ENCODE measurements at places on chromosomes 6 and 20.

- no peak for DNase-seq
Measured at GRCh38 chr6:16031278-16031981, 97.5 kb upstream of the MYLIP start.

GRCh38 chr6:56868687-56869086 is 86.2 kb upstream of the BEND6 start:
- DNase-seq, result no peak

- DNase-seq, result no peak
Measured at GRCh38 chr6:31609519-31610406, 5.3 kb upstream of the AIF1 start.

- DNase-seq, result no peak
Measured at GRCh38 chr20:64092258-64093012, 8.2 kb upstream of the LKAAEAR1 start.

DNA sequence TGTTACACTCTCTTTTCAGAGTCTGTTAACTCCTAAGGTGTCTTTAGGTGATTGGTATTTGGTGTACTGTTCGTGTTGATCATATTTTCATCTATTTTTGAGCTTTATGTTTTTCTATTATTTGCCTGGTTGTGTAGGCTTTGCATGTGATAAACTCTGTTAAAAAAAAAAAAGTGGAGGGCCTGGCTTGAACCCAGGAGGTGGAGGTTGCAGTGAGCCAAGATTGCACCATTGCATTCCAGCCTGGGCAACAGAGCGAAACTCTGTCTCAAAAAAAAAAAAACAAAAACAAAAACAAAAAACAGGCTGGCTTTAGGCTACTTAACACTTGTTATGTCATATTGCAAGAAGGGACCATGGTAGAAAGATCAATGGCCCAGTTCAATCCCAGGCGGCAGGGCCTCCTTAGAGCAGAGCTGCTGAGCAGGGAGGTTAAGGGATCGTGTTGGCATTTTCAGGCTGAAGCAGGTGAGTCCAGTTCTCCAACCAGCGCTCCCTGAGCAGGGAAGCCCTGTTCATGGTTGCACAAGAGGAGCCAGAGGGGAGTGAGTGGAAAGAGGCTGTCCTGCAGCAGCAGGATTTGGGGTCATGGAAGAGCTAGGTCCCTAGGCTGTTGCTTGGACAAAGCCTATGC is 8.5 kb downstream of the PYGB start:
- no peak for DNase-seq

- no peak for DNase-seq
Measured at GRCh38 chr6:89208551-89208950, 8.6 kb downstream of the GABRR1 start.

DNA sequence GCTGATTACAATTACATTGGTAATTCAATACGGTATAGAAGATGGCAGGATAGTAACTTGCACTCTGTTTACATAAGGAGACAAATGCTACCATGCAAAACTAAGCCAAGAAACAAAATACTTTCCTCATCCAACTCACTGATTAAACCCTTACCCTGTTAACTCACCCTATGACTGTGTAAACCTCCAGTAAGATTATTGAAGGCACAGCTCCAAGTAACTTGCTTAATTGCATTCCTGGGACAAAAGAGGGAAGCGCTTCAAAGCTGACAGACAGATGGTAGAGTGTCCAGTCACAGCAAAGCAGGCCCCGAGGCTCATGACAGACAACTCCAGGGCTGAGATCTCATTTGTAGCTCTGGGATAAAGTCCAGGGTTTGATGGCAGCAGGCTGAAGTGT is 6.9 kb upstream of the KIF16B start:
- no peak for DNase-seq

GRCh38 chr6:160132776-160133338 is 11.2 kb downstream of the SLC22A1 start:
- DNase-seq, result no peak

- DNase-seq, result no peak
Measured at GRCh38 chr6:162387718-162388382, 339.7 kb downstream of the PRKN start.

GRCh38 chr6:47512872-47513271 is 35.3 kb downstream of the CD2AP start:
- DNase-seq, result no peak

DNA sequence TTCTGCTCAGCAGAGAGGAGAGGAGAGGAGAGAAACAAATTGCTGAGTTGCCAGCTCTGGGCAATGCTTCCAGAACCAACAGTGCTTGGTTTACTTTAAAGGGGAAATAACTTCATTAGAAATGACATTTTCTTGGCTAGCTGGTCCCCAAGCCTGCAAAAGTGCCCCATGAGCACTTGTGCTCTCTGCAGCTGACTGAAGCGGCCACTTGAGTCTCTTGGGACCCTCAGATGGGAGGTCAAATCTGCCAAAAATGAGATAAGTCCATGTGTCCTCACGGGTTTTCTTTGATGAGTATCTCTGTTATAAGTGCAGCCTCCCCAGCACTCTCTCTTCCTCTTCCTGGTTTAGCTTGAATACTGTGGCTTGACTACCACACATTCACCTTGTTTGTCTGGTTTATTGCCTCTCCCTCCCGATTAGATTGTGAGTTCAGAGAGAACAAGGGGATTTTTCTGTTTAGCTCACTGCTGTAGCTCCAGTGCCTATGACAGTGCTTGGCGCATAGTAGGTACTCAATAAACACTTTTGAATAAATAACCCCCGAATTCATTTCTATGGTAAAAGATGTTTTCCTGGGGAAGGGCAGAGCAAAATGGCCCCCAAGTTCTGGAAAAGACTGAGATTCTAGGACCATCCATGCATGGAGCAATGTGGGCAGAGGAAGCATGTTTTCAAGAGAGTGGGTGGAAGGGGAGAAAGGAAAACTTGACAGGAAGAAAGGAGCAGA is 7.0 kb upstream of the RIN2 start:
- no peak for DNase-seq

GRCh38 chr6:125789167-125789566 is 1.6 kb upstream of the NCOA7 start:
- no peak for DNase-seq

- DNase-seq, result no peak
Measured at GRCh38 chr6:52016915-52017748, 70.3 kb downstream of the PKHD1 start.

GRCh38 chr6:71533939-71534379 is 245.3 kb downstream of the OGFRL1 start:
- no peak for DNase-seq

DNA sequence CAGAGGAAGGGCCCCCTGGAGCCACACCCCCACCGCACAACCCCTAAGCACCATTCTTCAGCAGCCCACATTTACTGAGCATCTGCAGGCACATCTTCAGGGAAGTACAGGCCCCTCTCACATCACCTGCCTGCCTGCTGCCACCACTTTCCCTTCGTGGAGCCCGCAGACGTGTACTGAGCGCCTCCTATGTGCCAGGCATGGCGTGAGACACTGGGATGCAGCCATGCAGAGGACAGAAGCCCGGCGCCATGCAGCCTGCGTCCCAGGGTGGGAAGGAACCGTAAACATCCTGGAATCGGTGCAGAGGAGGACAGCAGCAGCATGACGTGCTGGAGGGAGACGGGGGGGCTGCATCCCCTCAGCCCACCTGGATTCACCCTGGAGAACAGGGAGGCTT is 78.1 kb downstream of the GRM4 start:
- DNase-seq, result no peak
